ENCODE measurements at places on chromosomes 11 and 22.
A peak's percentile ranks its signal among the peaks of the same experiment; 100 is the strongest.

DNA sequence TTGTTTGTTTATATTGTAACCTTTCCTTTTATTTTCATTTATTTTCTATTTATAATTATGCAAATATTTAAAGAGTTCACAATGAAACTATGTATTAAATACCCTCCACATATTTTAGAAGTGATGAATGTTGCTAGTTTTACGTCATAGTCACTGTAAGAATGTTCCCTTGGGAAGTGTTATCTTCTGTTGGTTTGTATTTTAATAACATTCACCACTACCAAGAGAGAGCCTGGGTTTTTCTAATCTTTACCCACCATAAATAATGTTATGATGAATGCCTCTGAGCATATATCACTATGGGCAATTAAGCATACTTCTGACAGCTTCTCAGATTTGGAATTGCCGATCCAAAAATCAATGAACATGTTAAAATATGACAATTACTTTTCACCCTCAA is 80.7 kb downstream of the GGT1 start:
- DNase-seq, result no peak

GRCh38 chr22:40855979-40856512 is 393 bp downstream of the ST13 start:
- no peak for DNase-seq

GRCh38 chr22:42461511-42461910 is 29.3 kb upstream of the NFAM1 start:
- DNase-seq, result peak; percentile 24

GRCh38 chr11:60349990-60350389 is 22.9 kb downstream of the MS4A6E start:
- no peak for DNase-seq

DNA sequence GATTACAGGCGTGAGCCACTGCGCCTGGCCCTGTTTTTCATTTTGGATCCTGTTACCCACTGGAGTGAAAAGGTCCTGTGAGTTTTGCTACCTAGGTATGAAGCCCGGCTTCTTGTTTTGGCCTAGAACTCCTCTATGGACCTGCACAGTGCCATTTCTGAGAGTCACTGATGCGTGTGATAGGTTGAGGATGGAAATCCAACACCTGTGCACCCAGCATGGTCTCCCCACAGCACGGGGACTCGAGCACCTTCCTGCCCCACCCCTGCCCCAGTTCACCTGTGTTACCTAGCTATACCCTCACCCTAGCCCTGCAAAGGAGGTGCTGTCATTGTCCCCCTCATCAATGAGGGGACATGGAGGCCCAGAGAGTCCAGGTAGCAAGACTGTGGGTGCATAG is 5.1 kb downstream of the FBLN1 start:
- no peak for DNase-seq

DNA sequence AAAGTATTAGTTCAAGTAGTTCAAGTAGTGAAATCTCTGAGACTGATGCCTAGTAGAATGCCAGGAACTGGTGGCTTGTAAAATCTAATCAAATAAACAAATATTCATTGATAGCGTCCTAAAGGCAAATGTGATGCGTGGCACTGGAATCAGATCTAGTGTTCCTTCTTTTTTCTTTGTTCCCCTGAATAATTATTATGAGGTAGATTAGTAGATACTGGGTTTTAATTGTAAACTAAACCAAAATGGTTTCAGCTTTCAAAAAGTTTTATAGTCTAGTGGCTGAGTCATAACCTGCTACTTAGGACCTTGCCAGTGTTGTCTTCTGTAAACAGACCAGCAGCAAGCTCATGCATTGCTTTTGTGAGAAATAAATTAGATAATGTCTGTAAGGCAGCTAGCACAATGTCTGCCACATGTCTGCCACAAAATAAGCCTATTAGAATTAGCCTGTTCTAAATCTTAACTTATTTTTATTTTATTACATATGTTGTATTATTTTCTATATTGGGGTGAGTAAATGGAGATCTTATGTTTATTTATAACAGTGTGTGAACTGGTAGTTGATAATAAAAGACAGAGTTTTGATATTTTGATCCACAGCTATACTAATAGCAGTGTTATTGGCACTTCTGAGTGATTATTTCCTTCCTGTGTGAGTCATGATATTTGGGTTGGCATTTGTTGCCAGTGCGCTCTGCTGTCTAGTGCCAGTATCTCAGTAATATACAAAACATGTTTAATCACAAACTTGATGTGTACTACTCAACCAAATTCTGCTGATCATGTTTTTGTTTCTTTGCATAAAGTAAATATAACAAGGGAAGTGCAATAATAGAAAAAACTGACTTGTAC is 135.7 kb downstream of the TMEM135 start:
- DNase-seq, result no peak

GRCh38 chr11:90135016-90135415 is 553 bp downstream of the NAALAD2 start:
- DNase-seq, result no peak

DNA sequence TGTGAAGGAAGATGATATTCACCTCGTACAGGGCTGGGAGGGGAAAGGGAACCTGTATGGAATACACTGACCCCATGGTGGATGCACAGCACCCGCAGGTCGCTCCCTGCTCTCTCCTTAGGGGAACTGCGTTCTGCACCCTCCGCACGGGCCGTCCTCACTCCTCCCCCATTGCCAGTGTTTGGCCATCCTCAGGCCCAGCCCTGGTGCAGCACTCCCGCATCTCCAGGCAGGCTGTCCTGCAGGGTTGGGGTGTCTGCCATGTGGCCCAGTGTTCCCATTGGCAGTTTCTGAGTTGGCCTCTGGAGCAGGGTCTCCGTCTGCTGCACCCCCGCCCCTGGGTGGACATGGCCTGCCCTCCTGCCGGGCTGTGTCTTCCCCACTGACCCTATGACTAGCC is 19.1 kb upstream of the PARVG start:
- no peak for DNase-seq

Measured in NCI-H2081 treated with DMSO at 0.1 percent for 48 hours (cell line).